ENCODE measurements at places on chromosomes 12 and 14. TPM values are rescaled to one million over a fixed set of nuclear protein-coding genes. Genes with fewer than 3 reads are reported as not detected.

DNA sequence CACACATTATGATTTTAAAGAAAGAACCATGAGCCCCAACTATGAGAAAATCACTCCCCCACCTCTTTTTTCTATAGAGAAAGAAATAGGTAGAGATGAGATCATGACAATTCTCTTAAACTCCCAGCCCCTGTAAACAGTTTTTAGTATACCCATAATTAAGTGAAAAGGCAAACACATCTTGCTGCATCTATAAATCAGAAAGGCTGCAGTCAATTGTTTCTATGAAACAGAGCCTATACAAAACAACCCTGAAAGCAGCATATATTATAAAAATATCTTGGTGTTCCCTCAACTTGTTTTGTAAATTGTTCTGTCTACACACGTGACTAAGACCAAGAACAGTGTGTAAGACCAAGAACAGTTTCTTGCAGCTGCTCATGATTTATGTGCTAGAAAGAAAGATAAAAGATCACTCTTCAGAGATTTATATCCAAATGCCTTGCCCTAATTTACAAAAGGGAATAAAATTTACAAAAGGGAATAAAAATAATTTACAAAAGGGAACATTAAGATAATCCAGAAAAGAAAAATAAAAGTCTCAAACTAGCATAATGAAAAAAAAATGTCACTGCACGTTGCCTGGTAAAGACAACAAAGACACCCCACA is 4.8 kb downstream of the KITLG start:
- H3K4me3 ChIP-seq: no peak overlapping the region
- peaks cover 8% of the 10 kb centered on the region for H3K4me1 ChIP-seq
- no peaks in the 10 kb centered on the region for H3K36me3 ChIP-seq
- no peak overlapping the region for H3K27ac ChIP-seq
- DNase-seq: no peak
- H3K27me3 ChIP-seq: peaks cover 42% of the 10 kb centered on the region

DNA sequence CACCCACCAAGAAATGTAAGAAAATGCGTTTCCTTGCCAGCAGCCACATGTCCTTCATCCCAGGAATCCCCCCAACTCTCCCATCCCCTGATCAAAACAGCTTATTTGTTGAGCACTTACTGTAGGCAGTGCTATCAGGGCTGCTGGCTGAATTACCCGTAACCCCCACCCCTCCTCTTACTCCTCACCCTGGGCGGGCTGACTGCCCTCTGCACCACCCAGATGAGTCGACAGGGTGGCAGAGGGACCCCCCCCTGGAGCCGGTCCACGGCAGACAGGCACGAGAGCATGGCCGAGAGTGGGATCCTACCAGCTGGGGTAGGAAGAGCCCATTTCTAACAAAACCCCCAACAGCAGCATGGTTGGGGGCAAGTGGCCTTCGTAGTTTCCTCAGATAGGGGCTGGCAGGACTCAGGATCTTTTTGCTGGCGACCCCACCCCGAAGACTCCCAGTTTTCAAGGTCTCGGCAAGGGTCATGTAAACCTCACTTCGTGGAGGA is 1.1 kb upstream of the RHOF start:
- peak overlapping the region; percentile 93 for H3K4me3 ChIP-seq
- H3K36me3 ChIP-seq: peaks cover 26% of the 10 kb centered on the region
- DNase-seq: no peak
- peak overlapping the region; percentile 90 for H3K27ac ChIP-seq

- H3K4me1 ChIP-seq: peaks cover 17% of the 10 kb centered on the region
- peaks cover 48% of the 10 kb centered on the region for H3K27me3 ChIP-seq
- no peak overlapping the region for H3K27ac ChIP-seq
- DNase-seq: no peak
Observed at GRCh38 chr12:56487448-56488040, 417 bp downstream of the GLS2 start.

- peaks cover 15% of the 10 kb centered on the region for H3K4me1 ChIP-seq
- no peak for DNase-seq
- H3K4me3 ChIP-seq: no peak overlapping the region
- H3K36me3 ChIP-seq: no peaks in the 10 kb centered on the region
Observed at GRCh38 chr12:91986084-91986483, 159.6 kb downstream of the BTG1 start.

- no peaks in the 10 kb centered on the region for H3K36me3 ChIP-seq
- no peak overlapping the region for H3K27ac ChIP-seq
- no peak overlapping the region for H3K4me3 ChIP-seq
- H3K27me3 ChIP-seq: no peaks in the 10 kb centered on the region
- H3K4me1 ChIP-seq: no peaks in the 10 kb centered on the region
Observed at GRCh38 chr12:58981961-58982360, 61.7 kb upstream of the LRIG3 start.

DNA sequence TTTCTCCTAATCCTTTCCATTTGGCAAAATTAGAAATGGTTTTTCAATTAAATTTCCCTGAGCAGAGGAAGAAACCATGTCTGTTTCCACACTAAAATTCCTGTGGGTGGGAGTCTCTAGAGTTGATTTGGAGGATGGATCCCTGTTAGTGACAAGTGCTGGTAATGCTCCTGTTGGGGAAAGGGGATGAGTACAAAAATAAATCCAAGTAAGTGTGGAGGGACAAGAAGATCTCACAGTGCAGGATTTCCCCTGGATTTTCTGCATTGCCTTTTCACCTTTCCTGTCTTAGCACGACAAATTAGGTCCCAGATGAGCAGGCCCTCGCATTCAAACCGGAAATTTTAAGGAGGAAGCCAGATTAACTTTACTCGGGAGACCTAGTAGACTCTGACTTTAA is 107.5 kb downstream of the DAD1 start:
- peak overlapping the region; percentile 59 for H3K4me3 ChIP-seq
- H3K27ac ChIP-seq: peak overlapping the region; percentile 63

DNA sequence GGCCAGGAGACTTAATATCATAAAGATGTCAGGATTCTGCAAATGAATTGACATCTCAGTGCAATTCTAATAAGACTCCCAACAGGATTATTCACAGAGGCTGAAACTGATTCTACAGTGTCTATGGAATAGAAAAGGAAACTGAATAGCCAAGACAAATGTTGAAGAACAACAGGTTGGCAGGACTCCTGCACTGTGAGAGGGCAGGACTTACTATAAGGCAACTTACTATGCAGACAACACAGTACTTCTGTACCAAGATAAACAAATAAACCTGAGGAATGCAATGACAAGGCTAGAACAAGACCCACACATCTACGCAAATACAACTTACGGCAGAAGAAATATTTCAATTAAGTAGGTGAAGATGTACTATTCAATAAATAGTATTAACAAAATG is 132.2 kb upstream of the FKBP4 start:
- no peaks in the 10 kb centered on the region for H3K36me3 ChIP-seq
- DNase-seq: no peak
- H3K27me3 ChIP-seq: peaks cover 2% of the 10 kb centered on the region
- no peak overlapping the region for H3K27ac ChIP-seq

DNA sequence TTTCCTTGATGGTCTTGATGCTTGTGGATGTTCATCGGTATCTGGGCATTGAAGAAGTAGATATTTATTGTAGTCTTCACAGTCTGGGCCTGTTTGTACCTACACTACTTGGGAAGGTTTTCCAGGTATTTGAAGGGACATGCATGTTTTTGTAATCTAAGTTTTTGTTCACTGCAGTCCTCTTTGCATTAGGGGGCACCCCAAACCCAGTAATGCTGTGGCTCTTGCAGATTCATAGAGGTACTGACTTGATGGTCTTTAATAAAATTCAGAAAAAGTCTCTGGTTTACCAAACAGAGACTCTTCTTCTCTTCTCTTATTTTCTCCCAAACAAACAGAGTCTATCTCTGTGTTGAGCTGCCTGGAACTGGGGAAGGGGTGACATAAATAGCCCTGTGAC is 150.9 kb upstream of the SLC16A7 start:
- no peak overlapping the region for H3K4me3 ChIP-seq
- no peaks in the 10 kb centered on the region for H3K4me1 ChIP-seq
- no peaks in the 10 kb centered on the region for H3K36me3 ChIP-seq
- no peak for DNase-seq
- no peak overlapping the region for H3K27ac ChIP-seq

GRCh38 chr12:50979369-50980052 is 27.2 kb downstream of the HIGD1C start:
- H3K27ac ChIP-seq: peak overlapping the region; percentile 75
- peaks cover 31% of the 10 kb centered on the region for H3K36me3 ChIP-seq
- DNase-seq: peak; percentile 49
- H3K4me1 ChIP-seq: peaks cover 22% of the 10 kb centered on the region

- H3K27me3 ChIP-seq: no peaks in the 10 kb centered on the region
- DNase-seq: no peak
- no peak overlapping the region for H3K27ac ChIP-seq
- H3K36me3 ChIP-seq: peaks cover 10% of the 10 kb centered on the region
- no peak overlapping the region for H3K4me3 ChIP-seq
Observed at GRCh38 chr12:54337854-54338650, 13.1 kb downstream of the COPZ1 start.

DNA sequence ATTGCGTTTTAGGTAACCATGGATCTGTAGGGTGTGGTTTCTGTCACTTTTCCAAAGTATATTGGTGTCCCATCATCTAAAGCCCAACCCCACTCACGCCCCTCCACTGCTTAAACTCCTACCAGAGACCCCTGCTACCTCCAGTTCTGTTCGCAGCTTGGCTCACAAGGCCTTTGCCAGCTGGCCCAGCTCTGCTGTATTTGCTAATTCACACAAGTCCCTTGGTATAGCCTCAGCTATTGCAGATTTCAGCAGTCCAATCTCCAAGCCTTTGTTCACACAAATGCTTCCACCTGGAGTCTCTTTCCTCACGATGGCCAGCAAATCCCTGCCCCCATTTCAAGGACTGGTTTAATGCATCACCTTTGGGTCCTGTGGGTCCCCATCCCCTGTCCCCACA is 24.2 kb downstream of the ISCA2 start:
- H3K27me3 ChIP-seq: peaks cover 39% of the 10 kb centered on the region
- no peak for DNase-seq
- no peaks in the 10 kb centered on the region for H3K36me3 ChIP-seq

The NOVA1 gene
- 0.42 TPM for total RNA-seq

The WNT5B gene
- total RNA-seq: 0.70 TPM

The PTPRQ gene
- total RNA-seq: not detected

The HOXC6 gene
- total RNA-seq: not detected

The CLEC7A gene
- total RNA-seq: 0.26 TPM

Measured in activated CD8-positive, alpha-beta memory T cell treated with anti-CD3 and anti-CD28 coated beads, Interleukin-2, amount 10 ng/mL, durations not matched to agents 7 days and 5 days (primary cell).